Stomach (tissue), 19 donors: ENCODE measurements at places on chromosomes 12 and 14. TPM values are rescaled to one million over a fixed set of nuclear protein-coding genes. Genes with fewer than 3 reads are reported as not detected.

DNA sequence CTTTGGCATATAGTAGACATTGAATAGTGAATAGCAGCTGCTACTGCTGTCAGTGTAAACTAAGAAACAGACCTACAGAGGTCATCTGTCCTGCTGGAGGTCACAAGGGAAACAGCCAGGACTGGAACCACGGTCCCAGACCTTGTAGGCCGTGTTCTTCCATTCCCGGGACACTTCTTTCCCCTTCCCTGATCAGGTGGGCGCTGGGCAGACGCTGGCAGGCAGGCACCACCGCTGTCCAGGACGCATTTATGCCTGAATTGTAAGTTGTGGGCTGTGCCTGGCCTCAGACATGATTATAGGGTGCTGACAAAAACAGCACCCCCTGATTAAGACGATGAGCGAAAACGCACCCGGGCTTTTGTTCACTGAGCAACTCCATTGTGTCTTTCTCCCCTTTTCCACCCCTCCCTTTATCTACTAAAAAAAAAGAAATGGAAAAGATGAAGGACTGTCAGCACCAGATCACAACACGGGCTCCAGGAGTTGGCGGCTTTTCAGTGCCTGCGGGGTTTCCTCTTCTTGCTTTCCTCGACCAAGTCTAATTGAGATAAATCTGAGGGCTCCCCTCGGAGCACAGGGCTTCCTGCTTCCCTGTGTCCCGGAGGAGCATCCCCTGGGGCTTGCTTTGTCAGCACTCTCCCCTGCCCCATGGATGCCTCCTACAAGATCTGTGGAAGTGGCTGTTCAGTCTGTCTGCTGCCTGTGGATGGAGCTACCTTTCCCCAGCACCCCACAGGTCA is 80.6 kb downstream of the TSPAN9 start:
- DNase-seq = no peak

MANSC4 gene
- total RNA-seq = not detected

- DNase-seq = peak; percentile 64
Observed at GRCh38 chr14:76958020-76958979, 70.2 kb downstream of the IRF2BPL start.

DNA sequence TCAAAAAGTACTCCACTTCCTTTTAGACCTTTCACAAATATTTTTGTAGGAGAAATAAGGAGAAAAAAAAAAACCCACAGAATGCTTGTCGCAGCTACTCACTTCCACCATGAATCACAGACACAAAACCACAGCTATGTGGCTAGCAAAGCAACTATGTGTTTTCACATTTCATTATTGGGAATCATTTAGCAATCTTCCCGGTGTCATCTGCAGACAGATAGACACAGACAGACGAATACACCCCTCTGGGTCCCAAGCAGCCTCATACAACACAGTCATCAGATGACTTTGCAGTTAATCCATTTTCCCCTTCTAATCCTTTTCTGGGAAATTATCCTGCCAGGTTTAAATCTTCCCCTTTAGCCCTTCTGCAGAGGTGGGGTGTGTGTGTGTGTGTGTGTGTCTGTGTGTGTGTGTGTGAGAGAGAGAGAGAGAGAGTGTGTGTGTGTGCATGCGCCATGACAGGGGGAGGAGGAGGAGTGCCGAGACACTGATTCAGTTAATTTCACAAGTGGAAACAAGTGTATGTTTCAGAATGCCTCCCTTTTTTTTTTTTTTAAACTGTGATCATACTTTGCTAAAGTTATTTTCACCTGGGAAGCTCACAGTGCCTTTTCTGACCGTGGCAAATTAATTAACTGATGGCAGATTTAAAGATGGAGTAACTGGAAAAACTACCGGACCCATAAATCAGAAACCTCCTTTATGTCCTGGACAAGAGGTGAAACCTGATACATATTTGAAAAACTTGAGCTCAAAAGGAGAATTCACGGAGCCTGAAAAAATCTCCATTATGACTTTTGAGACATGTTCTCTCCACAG is 39.9 kb downstream of the LTBP2 start:
- DNase-seq = no peak
